ENCODE measurements at places on chromosomes 7 and 10.

DNA sequence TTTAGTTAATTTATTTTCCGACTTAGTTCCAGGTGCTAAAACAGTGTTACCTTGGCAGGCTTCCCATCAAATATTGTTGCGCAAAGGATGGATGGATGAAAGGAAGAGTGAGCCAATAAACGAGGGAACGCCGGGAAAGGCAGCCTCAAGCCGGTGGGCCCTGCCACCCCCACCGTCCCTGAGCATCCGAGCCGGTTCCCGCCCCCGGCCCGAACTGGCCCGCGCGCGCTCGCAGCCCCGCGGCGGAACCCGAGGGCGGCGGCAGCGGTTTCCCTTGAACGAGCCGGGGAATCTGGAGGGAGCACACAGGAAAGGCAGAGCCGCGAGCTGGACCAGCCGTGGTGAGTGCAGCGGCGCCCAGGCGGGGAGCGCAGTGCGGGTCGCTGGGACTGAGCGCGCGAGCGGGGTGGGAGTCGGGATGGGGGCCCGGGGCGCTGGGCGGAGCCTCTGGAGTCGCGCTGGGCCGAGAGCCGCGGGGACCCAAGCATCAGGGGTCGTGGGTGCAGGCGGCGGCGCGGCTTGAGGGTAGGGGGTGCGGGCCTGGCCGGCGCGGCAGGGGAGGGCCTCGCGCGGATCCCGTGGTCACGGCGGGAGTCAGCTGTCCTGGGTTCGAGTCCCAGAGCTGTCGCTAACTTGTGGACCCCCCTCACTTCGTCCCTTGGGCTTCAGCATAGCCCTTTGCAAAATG is at the start of gene AGK:
Gene AGK, plus strand, starts transcription at position 317 of the 688 bp plus-strand sequence. CDS start 4,057 bp downstream, outside the sequence.
- peak; percentile 79 for DNase-seq

GRCh38 chr10:80265740-80266512 is 23.5 kb downstream of the MAT1A start:
- no peak for DNase-seq

DNA sequence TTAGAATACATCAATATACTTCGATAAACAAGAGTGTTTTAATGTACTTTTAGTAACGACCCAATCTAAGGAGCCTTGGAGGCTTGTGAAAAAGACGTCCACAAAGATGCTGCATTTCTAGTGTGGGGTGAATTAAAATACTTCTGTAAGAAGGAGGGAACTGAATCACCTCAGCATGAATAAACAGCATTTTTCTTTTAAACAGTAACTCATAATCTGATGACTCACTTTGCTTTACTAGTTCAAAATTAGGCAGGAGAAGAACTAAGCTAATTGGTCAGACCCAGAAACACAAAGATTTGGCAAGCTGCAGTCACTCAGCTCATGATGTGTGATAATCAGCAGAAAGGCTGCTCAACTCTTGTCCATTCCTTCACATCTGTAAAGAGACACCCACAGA is 24.2 kb downstream of the NCOA4 start:
- no peak for DNase-seq

DNA sequence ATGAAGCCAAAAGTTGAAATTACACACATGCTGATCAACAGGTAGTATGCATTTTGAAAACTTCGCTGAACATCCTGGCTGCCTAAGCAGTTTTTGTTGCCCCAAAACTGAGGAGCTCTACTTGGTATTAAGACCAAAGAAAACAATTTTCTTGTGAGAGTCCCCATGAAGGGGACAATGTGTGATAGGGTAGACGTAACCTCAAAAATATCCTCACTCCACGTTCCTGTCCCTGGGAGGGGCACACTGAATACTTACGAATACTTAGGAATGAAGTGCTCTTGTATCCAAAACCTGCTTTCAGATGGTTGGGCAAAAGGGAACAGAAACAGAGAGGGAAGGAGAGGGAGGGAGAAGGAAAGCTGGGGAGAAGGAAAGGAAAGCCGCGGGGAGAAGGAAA is 24.7 kb downstream of the CCDC6 start:
- no peak for DNase-seq

- no peak for DNase-seq
Measured at GRCh38 chr7:44769376-44769775, 20.7 kb downstream of the ZMIZ2 start.

GRCh38 chr7:123210986-123211385 is 11.2 kb upstream of the SLC13A1 start:
- no peak for DNase-seq

DNA sequence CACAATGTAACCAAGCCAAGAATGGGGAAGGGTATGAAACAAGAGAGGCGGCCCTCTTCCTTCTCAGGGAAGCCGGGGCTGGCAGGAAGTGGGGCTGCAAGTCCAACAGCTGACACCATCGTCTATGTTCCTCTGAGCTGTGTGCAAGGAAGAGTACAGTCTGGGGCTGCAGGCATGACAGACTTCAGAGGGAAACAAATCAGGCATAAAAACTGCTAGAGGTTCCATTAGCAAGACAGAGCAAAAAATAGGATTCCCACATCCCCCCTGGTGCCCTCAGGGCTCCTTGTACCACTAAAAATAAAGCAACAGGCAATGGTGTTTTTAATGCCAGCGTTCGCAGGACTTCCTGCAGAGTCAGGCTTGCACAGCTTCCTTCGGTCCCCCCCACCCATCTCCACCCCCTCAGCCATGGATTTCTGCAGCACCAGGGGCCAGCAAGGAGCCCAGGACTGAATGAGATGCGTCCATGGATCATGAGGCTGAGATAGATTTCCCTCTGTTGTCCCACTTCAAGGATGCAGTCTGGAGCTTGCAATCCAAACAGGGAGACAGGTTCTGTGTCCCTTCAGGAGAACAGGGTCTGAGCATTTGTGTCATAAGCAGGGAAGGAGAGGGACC is 34.6 kb downstream of the KCNMA1 start:
- no peak for DNase-seq

DNA sequence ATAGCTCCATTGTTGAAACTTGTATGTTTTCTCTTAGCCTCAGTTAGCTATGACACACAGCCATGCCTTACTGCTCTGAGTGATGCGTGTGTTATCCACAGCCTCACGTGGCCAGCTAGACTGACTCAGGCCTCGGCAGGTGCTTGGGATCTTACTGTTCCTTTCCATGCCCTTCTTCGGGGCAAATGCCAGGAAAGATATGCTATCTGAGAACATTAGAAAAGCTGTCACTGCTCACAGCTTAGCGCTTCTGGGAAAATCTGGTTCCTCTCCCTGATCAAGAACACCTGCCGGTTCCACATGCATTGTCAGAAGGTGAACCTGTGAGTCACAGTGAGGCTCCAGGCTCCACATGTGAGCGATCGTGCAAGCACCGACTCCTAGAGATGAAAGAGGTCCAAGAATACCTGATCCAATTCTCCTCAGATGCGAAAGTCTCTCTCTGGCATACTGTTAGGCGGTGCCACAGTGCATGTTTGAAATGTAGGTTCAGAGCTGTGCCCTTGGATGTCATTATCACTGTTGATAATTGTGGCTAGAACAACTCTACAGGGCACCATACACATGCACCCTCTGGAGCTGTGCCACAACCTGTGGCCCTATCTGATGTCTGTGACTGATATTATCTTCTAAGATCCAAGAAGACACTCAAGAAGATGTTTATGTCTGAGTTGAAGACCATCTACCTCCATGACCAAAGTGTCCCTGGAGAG is 247.8 kb upstream of the IGFBP3 start:
- no peak for DNase-seq

DNA sequence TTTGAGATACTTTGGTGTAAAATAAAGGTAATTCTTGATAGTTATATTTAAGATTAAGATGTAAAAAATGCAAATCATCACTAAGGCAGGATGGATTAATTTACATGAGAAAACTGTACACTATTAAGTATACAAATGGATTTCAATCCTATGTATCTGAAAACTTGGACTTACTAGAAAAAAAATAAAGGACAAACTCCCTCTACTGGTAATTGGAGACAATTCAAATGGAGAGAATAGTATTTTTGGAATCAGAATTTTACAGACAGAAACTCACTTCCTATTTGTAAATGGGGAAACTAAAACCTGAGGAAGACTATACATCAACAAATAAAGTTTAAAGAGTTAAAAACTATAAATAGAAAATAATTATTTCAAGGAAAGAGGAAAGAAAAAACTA is 62.6 kb downstream of the CUL2 start:
- DNase-seq: no peak

- DNase-seq: no peak
Measured at GRCh38 chr10:112706577-112706976, 243.5 kb upstream of the TCF7L2 start.

DNA sequence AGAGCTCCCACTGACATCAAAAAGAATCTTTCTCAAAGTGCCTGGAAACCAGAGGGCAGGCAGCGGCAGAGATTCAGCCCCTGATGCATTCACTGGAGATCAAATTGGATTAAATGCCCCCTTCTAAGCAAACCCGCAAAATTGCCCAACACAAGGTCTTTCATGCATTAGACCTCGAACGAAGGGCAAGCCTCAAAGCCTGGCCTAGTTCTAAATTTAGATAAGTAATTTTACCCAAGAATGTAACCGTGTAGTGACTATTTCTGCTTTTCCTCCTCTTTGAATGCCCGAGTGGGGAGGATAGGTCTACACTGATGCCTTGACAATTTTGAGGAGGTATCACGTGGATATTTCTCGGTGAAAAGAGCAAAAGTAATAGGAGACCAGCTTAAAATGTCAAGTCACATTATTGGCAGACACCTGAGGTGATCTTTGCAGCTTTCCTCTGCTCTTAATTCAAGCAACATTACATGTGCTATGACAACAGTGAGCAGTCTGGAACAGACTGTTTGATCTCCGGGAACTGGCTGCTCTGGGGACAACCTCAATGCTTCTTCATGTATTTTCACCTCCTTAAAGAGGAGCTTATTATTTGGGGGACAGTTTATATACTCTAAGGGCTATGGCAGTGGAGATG is 1263.5 kb upstream of the AUTS2 start:
- DNase-seq: no peak

- DNase-seq: no peak
Measured at GRCh38 chr10:35696392-35697287, 54.5 kb upstream of the FZD8 start.

DNA sequence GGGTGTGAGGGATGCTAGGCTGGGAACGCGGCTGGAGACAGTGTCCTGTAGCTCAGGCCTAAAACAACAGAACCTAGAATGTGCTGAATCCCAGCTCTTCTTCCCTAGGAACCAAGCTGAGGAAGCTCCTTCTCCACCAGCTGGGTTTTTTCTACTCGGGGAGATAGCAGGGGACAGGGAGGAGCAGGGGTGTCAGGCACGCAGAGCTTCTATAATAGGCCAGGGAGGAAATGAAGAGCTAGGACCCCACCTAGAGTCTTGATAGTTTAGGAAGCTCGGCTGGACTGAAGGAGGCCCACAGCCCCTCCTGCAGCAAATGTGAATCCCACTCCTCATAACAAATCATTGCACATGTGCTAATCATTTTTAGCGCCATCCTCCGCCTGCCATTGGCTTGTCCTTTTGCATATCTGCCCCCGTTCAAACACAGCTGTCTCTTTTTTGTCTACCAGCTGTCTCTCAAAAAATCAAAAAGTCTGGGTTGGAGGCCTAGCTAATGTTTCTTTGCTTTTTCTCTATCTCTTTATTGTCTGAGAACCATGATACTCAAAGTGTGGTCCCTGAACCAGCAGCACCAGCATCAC is 24.1 kb upstream of the FAM180A start:
- no peak for DNase-seq

DNA sequence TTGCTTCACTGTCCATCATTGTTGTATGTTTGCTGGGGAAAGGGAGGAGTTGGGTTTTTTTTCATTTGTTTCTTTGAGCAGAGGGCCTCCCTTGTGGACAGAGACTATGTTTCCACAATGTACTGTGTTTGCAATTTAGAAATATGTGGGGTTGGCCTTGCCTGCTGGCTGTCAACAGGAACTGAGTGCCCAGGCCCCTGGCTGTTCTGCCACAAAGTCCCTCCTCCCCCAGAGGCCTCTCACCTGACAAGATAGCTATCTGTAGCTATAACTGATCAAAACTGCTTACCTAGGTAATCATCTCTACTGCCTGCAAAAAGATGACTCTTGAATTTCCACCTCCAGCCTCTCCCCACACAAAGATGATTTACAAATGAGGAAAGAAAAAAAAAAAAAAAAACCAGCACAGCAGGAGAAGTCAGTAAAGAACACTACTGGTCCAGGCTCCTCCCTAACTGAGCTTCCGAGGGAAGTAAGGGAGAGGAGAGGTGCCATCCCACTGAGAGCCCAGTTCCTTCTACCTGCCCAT is 121.8 kb downstream of the SGMS1 start:
- DNase-seq: no peak

- no peak for DNase-seq
Measured at GRCh38 chr7:24346129-24346528, 62.1 kb downstream of the NPY start.

DNA sequence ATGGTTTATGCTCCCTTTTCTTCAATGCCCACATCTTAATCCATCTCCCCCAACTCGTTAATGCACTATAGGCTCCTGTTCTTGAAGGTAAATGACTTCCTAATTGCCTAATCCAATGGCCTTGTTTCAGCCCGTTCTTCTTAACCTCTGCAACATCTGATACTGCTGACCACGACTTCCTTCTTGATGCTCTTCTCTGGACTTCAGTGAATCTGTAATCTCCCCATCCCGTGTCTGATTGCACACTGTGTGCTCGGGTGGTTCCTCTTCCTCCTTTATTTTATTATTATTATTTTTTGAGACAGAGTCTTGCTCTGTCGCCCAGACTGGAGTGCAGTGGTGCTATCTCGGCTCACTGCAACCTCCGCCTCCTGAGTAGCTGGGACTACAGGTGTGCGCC is 58.9 kb downstream of the HIPK2 start:
- no peak for DNase-seq

Data from activated T-cell treated with anti-CD3 and anti-CD28 coated beads, Interleukin-2, amount 50 U/mL, for 1 hour (primary cell).